Activated naive CD4-positive, alpha-beta T cell treated with anti-CD3 and anti-CD28 coated beads, Interleukin-2, amount 50 U/mL, for 16 hours (primary cell): ENCODE measurements at places on chromosomes 6 and 20.

DNA sequence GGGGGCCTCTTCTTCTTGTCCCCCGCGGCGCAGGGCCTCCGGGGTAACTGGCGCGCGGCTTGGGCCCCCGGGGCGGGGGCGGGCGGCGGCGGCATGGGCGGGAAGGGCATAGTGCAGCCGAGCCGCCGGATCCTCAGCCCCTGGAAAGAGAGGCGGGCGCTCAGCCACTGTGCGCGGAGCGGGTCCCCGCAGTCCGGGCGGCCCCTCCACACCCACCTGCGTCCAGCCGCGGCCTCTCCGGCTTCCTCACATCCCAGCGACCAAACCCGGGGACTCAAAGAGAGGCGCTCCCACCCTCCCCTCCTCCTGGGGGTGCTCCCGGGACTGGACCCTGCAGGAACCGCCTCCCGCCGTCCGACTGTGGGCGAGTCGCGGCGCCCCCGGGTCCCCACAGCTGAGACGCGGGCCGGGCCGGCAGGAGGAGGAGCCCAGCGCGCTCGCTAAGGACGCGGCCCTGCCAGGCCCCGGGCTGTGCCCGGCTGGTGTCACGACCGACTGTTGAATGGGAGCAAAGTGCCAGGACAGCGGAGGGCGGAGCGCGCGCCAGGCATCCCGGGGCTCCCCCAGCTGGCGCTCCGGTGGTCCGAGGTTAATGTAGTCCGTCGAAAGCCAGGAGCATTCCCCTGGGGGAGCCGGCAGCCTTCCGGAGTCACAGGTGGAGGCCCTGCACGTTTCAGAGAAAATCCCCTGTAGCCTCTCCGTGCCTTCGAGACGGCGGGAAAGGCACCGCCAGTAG lies at the start of gene PRR18:
TSS of gene PRR18 (minus strand) at position 360 of the 736 bp plus-strand sequence. CDS start at position 110, 250 bp downstream.
- DNase-seq = no peak

DNA sequence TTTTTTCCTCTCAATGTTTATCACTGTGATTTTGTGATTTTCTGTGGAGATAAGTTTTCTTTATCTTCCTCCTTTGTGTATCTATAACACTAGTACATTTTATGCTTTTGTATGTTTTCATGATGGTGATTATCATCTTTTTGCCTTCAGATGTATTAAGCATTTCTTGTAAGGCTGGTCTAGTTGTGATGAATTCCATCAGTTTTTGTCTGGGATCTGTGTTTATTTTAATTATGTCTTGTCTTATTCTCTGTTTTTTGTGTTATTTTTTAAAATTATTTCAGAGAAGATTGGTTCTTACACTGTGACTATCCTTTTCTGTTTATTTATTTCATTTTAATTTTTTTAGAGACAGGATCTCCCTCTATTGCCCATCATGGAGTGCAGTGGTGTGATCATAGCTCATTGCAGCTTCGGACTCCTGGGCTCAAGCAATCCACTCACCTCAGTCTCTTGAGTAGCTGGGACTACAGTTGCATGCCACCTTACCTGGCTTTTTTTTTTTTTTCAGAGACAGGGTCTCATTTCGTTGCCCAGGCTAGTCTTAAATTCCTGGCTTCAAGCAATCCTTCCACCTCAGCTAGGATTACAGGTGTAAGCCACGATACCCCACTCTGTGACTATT lies 187.4 kb downstream of the SLC16A10 start:
- no peak for DNase-seq

GRCh38 chr6:138520463-138520862 lies 21.2 kb upstream of the NHSL1 start:
- no peak for DNase-seq

- DNase-seq = no peak
Observed at GRCh38 chr20:13644010-13644409, 5.3 kb upstream of the TASP1 start.

- DNase-seq = no peak
Observed at GRCh38 chr6:143697076-143697800, 19.5 kb downstream of the PHACTR2 start.

GRCh38 chr20:16865406-16865805 lies 117.2 kb downstream of the OTOR start:
- no peak for DNase-seq

DNA sequence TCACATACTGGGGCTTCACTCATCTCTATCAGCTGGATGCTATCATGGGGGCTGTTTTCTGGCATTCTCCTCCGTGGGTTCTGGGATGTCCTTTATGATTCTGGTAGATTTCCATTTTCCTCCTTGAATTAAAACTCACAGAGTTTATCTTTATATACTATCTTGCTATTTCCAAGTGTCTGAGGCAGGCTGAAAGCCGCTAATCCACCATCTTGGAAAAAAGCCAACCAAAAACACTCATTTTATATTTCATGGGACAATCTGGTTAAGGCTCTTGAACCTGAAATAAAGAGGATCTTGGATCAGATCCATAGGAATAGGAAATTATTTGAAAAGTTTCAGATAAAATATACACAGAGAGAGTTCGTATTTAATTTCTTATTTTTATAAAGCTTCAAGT lies 86.0 kb downstream of the AFG1L start:
- DNase-seq = no peak

DNA sequence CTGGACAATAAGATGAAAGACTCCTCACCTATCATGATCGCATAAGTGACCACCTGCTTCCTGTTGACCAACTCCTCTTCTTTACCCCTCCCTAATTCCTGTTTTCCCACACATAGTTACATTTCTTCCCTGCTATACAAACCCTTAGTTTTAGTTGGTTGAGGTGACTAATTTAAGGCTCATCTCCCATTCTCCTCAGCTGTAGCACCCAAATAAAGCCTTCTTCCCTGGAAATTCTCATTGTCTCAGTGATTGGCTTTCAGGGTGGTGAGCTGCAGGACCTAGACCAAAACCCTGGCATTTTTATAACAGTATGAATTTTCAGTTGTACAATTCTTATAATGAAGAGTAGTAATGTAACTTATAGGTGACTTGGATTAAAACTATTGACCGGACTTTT lies 2.1 kb downstream of the FKBP1C start:
- no peak for DNase-seq

- DNase-seq = no peak
Observed at GRCh38 chr20:10520528-10520927, 85.4 kb downstream of the SLX4IP start.
